Psoas muscle (tissue), 8 donors: ENCODE measurements at places on chromosomes 3 and 15.

GRCh38 chr15:55250392-55250791 is 39.2 kb downstream of the RAB27A start:
- no peak for DNase-seq

DNA sequence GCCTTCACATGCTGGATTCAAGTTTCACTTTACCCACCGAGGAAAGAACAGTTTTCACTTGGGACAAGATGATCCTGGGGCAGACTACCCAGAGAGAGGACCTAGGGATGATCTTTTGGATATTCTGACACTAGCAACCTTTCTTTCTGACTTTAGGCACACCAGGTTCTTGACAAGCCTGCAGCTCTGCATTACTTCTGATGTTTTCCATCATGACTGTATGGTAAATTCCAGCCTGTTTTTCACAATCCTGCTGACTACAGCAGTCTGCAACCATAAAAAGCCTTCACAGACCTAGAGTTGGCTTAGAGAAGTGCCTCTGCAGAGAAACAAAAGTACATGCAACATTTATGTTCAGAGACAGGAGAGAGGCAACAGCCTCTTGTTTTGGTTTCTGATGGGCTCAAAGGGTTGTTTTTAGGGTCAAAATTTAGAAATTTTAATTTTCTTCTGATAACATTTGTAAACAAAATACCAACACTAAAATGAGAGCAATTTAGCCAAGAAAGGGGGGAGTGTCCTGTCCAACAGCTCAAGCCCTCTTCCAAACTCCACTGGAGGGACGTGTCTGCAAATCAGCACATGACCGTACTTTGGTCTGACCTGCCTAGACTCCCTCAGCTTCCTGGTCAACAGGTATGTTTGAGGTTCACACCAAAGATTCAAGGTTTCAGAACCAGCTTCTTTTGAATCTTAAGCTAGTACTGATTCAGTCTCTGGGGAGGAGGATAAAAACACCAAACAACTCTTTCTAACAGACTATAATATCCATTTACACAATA is 799 bp downstream of the ABI3BP start:
- no peak for DNase-seq

DNA sequence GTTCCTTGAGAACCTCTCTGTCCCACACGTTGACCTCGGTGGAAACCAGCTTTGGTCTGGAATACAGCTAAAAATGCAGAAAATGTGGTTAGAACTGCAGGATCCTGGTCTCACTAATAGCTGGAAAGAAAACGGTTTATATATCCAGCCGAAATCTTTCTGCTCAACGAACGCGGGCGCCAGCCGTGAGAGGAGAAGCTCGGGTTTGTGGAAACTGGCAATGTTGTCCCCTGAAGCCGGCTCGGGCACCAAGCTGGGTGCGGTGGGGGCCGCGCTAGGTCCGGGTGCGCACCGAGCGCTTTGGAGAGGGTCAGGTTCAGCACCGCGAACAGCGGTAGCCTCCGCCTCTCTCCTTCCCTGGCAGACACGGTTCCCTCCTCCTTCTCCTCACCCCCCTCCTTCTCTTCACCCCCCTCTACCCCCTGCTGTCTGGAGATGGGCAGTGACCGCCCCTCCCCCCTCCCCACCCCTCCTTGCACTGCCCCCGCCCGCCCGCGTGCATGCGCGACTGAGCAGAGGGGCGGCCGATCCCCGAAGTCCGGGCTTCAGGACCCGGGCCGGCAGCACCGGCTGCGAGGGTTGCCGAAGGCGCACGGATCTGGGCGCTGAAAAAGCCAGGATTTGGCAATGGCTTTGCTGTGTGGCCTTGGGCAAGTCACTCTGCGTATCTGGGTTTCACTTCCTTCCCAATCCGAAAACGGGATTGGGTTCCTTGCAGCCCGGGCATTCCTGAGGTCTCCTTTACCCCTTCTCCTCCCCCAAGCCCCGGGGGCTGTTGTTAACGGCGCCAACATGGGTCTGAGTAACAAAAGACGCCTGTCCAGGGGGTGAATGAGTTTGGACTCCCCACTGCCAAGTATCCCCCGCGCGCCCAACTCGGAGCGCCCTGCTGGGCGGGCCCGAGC is at the start of gene SKOR1:
Gene SKOR1, plus strand, starts transcription at position 534 of the 905 bp plus-strand sequence. Its CDS starts 94 bp downstream, at position 628.
- DNase-seq, result no peak

- no peak for DNase-seq
These were observed 126.7 kb downstream of the UACA start for GRCh38 chr15:70636540-70637165.

- DNase-seq, result no peak
These were observed 48.1 kb downstream of the ADAM10 start for GRCh38 chr15:58701376-58701775.

DNA sequence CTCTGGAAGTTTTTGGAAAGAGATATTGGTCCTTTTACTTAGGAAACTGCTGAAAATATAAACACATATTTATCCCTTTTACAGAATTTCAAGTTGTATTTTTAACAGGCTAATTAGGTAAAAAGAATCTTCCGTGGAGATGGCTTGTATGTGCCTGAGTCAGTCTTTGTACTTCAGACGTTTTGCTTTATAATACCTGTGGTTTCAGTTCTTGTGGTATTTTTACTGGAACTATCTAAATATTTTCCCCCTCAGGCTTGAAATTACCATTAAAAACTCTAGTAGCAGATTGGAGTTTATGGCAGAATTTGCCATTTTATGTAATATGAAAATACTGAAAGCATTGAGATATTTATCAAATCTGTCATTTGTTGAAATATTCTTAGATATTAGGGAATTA is 151.6 kb upstream of the CGNL1 start:
- DNase-seq, result no peak

DNA sequence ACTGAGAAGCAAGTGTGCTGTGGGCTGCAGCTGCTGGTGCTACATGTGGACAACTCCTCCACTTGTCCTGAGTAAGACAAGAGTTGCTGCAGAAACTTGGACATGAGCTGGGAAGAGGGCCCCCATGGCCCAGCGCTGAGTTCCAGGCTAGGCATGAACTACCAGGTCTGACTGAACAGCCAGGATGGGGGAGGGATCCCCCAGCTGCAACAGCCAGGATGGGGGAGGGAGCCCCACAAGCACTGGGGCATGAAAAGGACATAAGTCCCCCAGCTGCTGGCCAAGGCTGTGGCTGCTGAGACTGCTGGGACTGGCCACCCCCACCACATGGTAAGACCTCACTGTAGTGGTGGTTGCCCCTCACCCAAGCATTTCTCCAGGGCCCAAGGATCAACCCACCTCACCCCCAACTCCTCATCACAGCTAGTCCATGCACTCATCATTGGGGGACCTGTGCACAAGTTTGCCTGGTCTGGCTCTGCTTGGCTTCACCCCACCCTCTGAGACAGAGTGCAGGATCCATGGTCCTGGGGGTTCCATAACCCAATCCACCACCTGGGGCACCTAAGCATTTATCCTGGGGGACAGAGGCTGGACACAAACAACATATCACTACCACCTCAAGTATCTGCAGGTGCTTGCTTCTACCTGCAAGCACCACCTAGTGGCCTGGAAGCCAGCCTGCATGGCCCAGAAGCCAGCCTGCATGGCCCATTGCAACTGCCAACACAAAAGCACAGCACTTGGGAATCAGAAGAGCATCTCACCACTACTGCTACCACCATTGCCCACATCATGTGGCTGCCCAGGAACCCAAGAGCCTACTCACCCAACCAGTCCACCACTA is 84.5 kb upstream of the STT3B start:
- DNase-seq, result no peak

- no peak for DNase-seq
These were observed 228.2 kb downstream of the TCF12 start for GRCh38 chr15:57146506-57147201.

DNA sequence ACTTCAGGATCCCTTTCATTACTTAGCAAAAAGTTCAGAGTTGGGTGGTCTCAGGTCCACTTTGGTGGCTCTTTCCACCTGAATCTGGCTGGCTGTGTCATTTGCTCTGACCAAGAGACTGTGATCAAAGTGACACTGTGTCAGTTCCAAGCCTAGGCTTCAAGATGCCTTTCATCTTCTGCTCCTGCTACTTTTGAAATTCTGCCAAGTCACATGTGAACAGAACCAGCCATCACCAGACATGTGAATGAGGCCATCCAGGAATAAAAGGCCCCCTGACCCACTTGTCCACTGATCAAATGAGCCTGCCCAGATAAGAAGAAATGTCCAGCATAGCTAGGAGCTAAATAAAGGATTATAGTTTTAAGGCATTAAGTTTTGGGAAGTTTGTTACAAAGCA is 132.2 kb downstream of the OSBPL10 start:
- no peak for DNase-seq

- no peak for DNase-seq
These were observed 3.1 kb upstream of the ATP10A start for GRCh38 chr15:25866251-25866650.

DNA sequence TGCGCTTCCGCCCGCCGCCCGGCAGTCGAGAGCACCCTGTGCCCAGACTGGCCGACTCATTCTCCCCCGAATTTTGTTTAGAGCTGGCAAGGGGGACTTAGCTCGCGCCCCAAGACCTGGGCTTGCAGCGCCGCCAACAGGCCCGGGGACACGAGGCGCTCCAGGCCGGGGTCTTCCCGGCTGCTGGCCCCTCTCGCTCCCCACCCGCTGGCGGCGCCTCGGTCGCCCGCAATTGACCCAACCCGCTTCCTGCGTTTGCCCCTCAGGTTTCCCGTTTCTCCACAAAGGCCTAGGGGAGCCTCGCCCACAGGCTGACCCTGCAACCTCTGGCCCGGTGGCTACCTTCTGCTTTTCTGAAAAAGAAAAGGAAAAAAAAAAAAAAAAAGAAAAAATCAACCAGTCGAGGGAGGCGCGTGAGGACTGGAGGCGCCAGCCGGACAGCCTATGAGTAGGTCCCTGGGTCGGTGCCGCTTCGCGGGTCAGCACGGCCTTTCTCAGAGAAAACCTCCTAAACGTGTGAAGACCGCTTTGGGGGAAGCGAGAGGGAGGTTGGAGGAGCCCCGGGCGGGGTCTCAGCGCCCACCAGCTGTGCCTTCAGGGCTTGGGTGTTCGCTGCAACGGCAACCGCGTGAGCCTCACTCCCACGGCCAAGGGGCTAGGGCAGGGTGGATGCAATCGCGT is 7.2 kb downstream of the FOXL2 start:
- DNase-seq, result no peak

- no peak for DNase-seq
These were observed 1.9 kb upstream of the TRIM71 start for GRCh38 chr3:32815841-32816438.

GRCh38 chr3:22161315-22161714 is 410.3 kb upstream of the ZNF385D start:
- DNase-seq, result no peak

GRCh38 chr3:12182687-12183441 is 24.2 kb upstream of the TIMP4 start:
- no peak for DNase-seq

DNA sequence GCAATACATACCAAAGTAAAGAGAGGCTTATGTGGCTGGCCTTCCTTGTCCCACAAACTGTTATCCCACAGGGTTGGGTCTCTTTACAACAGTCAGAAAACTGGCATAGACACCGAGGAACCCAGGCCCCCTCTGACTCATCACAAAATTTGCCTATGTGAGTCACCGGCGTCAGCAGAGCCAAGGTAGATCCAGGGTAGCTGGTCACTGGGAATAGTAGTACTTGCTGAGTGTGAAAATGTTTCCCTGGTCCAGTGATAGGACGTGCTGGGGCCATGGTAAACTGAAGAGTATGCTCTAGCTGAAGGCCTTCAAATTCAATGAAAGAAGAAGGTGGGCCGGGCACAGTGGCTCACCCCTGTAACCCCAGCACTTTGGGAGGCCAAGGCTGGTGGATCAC is 27.1 kb upstream of the SKIL start:
- DNase-seq, result no peak

DNA sequence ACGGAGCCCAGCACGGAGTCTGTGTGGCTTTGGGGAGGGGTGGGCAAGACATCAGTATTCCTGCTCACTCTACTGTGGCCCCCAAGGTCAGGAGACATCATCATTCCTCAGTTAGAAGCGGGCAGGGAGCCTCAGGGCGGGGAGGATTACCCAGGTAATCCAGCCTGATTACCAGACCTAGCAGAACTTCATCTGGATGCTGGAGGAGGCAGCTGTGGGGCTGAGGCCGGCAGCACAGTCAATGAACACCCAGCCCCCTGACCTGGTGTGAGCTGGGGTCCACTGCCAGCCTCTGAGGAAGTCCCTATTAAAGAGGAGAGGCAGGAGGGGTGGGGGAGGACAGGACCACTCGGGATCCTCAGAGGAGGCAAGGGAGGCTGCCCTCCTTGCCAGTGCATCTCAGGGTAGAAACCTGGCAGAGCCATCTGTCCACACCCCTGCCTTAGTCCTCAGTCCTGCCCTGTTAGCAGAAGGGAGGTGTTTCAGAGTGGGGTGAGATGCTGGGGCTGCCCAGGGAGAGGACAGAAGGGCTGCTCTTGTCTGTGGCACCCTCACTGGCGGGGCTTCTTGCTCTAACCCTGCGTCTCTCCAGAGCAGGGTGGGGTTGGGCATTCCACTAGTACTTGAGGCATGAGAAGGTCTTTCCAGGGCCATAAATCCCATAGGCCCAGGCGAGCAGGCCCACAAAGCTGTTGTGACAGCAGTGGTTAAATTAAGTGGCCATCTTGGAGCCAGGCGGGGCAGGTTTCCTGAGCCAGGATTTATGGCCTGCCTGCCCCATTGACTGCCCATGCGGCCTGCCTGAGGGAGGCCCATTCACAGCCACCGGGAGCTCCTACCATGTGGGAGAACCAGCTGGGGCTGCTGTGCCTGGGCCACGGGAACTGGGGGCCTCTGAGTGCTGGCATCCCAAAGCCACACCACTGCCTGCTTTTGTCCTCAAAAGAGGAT is 82.1 kb downstream of the LINGO1 start:
- no peak for DNase-seq

DNA sequence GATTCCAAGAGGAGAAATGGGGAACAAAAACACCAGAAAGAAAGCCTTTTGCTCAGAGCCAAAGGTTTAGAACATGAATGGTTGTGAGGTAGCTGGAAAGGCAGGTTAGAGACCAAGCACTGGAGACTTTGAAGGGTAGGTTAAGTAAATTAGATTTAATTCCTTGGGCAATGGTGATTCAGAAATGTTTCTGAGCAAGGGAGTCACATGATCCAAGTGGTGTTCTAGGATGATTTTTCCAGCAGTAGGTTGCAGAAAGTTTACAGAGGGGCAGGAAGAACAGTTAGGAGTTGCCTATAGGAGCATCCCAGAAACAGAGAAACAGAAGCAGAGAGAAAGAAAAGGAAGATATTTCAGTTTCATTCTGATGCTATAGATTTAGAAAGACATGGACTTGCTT is 139.8 kb downstream of the WDR76 start:
- DNase-seq, result no peak

DNA sequence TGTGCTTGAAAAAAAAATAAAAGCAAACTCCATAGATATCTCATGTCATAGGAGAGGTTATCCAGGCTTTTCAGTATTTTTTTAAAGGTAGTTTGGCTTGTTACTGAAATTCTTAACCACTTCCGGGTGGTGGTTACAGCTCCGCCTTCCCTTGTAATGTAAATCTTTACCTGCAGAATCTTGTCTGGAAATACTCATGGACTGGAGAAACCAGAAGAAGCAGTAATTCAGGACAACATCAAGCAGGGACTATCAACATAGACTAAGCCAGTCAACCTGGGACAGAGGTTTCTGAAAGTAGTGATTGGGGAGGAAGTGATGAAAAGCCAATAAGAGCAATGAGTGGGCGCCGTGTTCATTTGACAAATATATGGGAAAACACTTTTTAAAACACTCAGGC is 78.9 kb upstream of the SKOR1 start:
- DNase-seq, result no peak

- DNase-seq, result no peak
These were observed 134.2 kb upstream of the SATB1 start for GRCh38 chr3:18559331-18559842.
